ENCODE measurements at places on chromosomes 6 and 20.

DNA sequence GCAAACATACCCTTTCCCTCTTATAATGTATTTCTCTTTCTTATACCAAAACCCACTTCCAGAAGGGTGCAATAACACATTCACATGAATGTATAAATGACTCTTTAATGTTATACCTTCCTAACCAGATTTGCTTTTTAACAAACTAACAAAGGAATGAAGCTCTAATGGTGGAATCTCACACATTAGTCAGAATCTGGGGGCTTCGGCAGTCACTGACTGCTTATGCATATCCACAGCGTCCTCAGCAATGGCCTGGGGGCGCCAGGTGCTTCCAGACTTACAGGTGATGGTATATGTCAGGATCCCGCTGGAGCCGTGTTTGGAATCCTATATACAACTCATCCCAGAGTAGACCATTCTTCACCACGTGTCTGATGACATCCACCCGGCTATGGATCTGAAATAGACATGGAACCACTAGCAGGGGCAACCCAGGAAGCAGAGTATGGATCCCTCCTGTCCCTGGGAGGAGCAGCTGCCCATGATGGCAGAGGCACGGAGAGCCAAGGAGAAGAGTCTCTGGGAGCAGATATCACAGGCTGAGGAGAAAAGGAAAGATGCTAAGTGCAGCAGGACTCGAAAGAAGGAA, 150.8 kb upstream of the RIPOR2 start:
- DNase-seq = no peak

DNA sequence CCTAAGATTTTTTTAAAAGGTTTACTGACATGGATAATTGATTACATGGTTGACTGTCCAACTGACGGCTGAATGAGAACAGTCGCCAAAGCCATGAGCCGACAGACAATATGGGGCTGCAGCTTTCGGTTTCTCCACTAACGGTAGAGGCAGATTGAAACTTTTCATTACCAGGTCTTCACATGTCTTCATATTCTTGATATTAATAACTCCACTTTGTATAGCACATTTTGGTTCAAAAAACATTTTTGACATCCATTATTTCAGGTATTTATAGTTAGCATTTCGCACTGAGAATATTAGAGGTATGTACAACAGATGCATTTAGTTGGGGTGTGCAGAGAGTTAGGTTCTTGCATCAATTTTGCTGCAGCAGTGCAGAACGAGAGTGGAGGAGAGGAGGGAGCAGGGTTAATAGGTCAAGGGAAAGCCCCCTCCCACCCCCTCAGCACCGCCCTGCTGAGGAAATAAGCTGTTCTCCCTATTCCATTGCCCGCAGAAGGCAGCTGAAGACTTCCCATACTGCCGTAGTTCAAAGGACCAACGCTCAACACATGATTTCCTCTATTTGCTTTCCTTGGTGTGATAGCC, 73.6 kb upstream of the ADTRP start:
- DNase-seq = no peak

DNA sequence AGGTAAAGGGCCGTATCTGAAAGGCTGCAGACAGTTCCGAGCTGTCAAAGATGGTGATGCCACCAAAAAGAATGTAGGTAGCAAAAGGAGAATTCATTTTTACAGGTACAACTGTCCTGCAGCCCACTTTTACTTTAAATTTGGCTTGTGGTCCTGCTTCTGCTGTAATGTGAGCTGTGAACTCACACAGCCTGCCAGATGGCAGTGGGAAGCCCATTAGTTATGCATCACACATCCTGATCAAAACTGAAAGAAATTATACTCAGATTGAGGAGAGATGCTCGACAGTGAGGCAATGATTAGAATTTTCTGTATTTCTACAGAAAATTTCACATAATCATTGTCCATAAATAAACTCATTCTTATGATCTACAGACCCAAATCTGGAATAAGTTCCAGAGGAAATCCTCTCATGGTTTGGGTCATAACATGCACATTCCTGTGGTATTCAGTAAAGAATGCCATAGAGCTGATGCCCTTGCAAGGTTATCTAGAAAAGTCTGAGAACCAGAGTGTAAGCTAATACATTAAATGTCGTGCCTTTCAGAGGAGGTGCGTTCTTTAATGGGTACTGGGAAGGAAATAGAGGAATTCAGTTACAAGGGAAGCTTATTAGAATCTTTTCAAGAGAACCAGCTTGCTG, 23.9 kb upstream of the E2F3 start:
- DNase-seq = no peak

GRCh38 chr20:11797156-11797555, 120.5 kb upstream of the BTBD3 start:
- no peak for DNase-seq

DNA sequence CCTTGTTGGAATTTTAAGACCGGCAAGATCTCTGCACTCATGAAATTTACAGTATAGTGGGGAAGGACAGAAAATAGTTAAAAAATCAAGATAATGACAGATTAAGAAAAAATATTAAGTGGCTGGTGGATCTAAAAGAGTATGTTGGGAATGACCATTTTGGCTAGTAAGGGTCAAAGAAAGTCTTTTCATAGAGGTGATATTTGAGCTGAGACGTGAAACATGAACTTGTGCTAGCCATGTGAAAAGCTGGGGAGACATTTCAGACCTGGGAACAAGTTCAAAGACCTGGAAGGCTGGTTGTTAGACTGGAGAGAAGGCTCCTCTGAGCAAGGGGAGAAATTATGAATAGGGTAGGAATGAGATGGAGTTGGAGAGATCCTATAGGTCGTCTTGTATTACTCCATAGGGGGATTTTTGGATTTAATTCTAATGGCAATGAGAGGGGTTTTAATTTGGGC, 4.7 kb downstream of the BICRAL start:
- no peak for DNase-seq

- no peak for DNase-seq
Observed at GRCh38 chr6:32954986-32955802, 2.3 kb upstream of the HLA-DMA start.

DNA sequence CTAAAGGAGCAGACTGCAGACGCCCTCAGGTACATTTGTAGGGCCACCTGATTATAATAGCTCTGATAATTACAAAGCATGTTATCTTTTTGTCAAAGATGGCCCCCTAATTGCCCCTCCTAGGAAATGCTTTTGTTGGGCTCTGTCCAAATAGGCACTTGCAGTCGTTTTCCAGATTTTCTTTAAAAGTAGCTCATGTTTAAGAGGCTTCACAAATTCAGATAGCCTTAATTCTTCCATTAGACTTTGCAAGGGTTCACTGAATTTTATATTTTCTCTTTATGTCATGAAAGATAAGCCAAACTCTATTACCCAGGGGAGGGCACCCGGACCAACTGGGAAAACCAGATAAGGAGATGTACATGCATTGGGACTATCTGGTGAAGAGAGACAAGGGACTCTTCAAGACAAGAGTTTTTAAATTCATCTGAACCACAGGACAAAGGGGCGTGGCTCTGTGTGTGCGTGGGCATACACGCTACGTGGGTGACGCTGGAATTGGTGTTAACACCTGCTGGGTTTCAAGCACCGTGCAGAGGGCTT, 95.6 kb downstream of the TOX2 start:
- DNase-seq = no peak

DNA sequence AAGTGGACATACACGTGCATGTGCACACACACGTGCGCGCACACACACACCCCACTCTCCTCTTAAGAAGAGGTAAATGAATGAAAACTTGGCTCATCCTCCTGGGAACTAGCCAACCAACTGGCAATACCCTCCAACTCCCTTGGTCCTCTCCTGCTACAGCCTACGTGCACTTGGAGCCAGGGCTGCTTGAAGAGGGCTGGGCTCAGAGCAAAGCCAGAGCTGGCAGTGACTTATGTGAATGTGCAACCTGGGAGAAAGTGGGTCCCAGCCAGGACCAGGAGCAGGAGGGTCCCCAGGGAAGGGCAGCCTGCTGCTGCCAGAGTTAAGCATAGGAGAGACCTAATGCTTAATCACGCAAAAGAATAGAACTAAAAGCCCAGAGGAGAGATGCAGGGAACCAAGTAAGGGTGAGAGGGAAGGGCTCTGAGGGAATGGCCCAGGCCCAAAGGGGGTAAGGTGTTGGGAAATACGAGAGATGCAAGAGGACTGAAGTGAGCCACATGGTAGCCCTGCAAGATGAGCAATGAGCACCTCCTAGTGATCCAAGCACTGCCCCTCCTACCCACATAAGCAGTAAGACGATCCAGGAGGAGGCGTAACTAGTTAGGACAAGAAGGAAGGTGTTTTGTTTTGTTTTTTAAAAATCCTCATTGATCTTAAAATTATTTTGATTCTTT, 24.7 kb downstream of the TRAF3IP2 start:
- no peak for DNase-seq

DNA sequence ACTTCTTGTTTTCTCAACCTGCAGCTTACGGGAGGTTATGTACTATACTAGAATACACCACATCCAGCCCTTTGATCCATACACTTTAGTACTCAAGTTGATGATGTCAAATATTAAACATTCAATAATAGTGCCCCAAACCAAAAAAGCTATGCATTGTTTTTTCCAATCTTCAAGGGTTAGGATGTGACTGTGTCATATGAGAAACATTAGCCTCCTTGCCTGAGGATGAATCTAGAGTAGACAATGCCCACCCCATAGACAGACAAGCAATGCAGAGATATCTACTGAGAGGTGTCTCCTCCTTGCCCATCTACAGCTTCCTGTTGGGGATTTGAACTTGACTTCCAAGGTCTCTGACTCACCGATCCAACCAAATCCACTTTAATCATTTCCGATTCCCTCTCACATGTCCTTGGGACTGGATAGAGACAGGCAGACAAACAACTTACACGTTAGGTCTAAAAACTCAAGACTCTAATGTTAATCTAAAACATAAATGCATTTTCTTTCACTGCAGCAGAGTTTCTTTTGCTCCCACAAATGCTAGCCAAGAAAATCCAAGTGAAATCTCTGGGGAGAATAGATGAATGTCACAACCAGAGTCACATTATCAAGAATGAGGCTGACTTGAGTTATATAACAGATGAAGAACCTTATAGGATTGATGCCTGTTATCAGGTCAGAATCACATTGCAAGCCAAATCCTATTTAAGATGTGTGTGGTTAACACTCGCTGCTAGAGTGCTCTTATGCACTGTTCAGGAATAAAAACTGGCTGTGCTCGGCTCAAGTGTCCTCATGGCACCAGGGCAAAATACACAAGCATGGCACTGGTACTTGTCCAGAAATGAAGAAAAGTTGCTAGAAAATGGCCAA, 75.5 kb upstream of the TNFAIP3 start:
- DNase-seq = no peak

DNA sequence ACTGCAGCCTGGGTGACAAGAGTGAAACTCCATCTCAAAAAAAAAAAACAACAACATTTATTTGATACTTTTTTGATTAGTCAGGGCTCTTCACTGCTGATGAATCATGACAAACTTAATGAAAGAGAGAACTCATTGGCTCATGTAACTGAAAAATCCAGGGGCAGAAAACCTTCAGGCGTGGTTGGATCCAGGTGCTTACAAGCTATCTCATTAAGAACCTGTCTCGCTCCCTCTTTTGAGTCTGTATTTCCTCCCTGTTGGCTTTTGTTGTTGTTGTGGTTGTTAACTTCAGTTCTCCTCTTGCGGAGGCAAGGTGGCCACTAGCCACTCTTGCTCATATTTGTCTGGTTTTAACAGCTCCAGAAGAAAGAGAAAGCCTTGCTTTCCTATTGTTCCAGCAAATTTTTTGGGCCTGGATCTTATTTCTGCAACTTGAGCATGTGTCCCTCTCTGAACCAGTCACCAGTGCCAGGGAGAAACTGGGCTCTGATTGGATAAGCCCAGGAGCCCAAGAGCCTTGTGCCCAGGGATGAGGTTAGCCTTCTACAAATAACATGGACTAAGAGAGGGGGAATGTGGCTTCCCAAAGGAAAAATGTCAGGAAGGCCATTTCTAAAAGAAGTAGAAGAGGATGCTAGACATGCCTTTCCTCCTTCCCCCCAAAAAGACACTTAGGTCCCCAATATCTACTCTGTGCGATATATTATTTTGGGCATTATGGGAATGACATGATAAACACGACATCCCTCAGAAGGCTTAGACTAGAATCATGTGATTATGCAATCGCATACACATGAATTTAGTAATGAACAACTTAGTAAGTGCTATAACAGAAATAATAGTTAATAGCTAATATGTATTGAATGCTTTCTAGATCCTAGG, 64.5 kb downstream of the PHACTR2 start:
- DNase-seq = no peak

GRCh38 chr6:24324617-24325016, 33.2 kb downstream of the DCDC2 start:
- no peak for DNase-seq

- DNase-seq = no peak
Observed at GRCh38 chr6:90868656-90869055, 281.8 kb upstream of the MAP3K7 start.

- DNase-seq = no peak
Observed at GRCh38 chr6:46476301-46476700, 14.9 kb downstream of the RCAN2 start.

DNA sequence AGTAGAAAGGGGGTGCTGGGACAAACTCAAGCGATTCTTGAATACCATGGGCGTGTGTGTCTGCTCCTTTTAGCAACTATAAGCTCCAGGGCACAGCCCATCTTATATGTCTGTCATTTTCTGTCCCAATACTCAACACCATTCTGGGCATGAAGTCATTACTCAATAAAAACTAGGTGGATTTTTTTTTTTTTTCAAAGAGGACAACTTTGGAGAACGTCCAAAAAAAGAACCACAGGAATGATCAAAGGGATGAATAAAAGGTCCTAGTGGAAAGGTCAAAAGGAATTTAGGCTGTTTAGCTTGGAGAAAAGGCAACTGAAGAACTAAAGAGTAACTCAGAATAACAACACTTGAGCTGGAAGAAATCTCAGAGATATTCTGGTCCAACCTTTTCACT, 24.4 kb downstream of the UQCC1 start:
- no peak for DNase-seq

DNA sequence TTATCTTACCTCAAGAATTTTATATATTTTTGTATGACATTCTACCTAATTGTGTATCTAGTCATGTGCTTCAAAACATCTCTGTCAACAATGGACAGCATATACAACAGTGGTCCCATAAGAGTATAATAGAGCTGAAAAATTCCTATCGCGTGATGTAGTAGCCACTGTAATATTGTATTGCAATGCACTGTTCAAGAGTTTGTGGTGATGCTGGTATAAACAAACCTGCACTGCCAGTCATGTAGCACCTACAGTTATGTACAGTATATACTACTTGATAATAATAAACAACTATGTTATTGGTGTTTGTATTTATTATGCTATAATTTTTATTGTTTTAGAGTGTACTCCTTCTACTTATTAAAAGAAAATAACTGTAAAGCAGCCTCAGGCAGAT, 672.7 kb downstream of the CD109 start:
- DNase-seq = no peak

GRCh38 chr6:139644821-139645220, 270.4 kb upstream of the CITED2 start:
- no peak for DNase-seq

- DNase-seq = no peak
Observed at GRCh38 chr20:7159903-7160302, 392.4 kb downstream of the BMP2 start.

GRCh38 chr20:5504061-5504739, 187.4 kb upstream of the PROKR2 start:
- no peak for DNase-seq

GRCh38 chr6:142984386-142984785, 39.4 kb upstream of the HIVEP2 start:
- DNase-seq = no peak

Measured in stimulated activated CD8-positive, alpha-beta memory T cell treated with anti-CD3 and anti-CD28 coated beads, Interleukin-15, amount 100 ng/mL, for 24 hours (primary cell).